ENCODE measurements at places on chromosomes 2 and 18. TPM values are rescaled to one million over a fixed set of nuclear protein-coding genes. Genes with fewer than 3 reads are reported as not detected.

ZNF804A gene
- not detected for total RNA-seq

SLC66A2 gene
- total RNA-seq = 18.6 TPM

MEMO1 gene
- total RNA-seq = 70.8 TPM

GKN1 gene
- 0.45 TPM for total RNA-seq

PRKAG3 gene
- total RNA-seq = not detected

FKBP7 gene
- 8.9 TPM for total RNA-seq

LONRF2 gene
- total RNA-seq = 3.0 TPM

ERICH2 gene
- total RNA-seq = not detected

SIX3 gene
- 1.6 TPM for total RNA-seq

SERPINB4 gene
- total RNA-seq = not detected

KANSL1L gene
- total RNA-seq = 0.62 TPM

SNED1 gene
- 0.33 TPM for total RNA-seq

MYO3B gene
- not detected for total RNA-seq

CLEC4F gene
- total RNA-seq = not detected

RUFY4 gene
- not detected for total RNA-seq

HOXD8 gene
- total RNA-seq = 5.1 TPM

PNO1 gene
- total RNA-seq = 59.4 TPM

PLGLB2 gene
- not detected for total RNA-seq

OTOF gene
- 0.08 TPM for total RNA-seq

OXER1 gene
- total RNA-seq = not detected

RASGRP3 gene
- 0.44 TPM for total RNA-seq

NMUR1 gene
- total RNA-seq = not detected

CDK15 gene
- not detected for total RNA-seq

MALL gene
- 131 TPM for total RNA-seq

EGR4 gene
- 0.43 TPM for total RNA-seq

ANKRD29 gene
- 16.7 TPM for total RNA-seq

OTOS gene
- total RNA-seq = not detected

TACR1 gene
- total RNA-seq = 0.05 TPM

SNTG2 gene
- not detected for total RNA-seq

CAPN14 gene
- total RNA-seq = not detected

SH2D6 gene
- 1.1 TPM for total RNA-seq

DTNA gene
- total RNA-seq = 0.14 TPM

ADD2 gene
- total RNA-seq = 22.3 TPM

ST8SIA5 gene
- total RNA-seq = not detected

DNAJB2 gene
- total RNA-seq = 44.4 TPM

RFX8 gene
- not detected for total RNA-seq

TRIB2 gene
- 0.65 TPM for total RNA-seq

PGAP1 gene
- 1.7 TPM for total RNA-seq

CABYR gene
- total RNA-seq = 22.8 TPM

TGFA gene
- 5.9 TPM for total RNA-seq

VIT gene
- not detected for total RNA-seq

STARD6 gene
- total RNA-seq = not detected

SLC39A6 gene
- total RNA-seq = 62.1 TPM

ANXA4 gene
- total RNA-seq = 336 TPM

OLA1 gene
- total RNA-seq = 118 TPM

RTP5 gene
- total RNA-seq = not detected

RGPD3 gene
- 0.20 TPM for total RNA-seq

APCDD1 gene
- not detected for total RNA-seq

CHAC2 gene
- 14.9 TPM for total RNA-seq

RGPD4 gene
- total RNA-seq = 0.11 TPM

SPR gene
- total RNA-seq = 83.9 TPM

NTSR2 gene
- not detected for total RNA-seq

CIB4 gene
- total RNA-seq = 0.44 TPM

DUSP2 gene
- total RNA-seq = 0.53 TPM

FOXD4L1 gene
- total RNA-seq = 0.37 TPM

MARCHF4 gene
- total RNA-seq = 35.6 TPM

UGT1A4 gene
- total RNA-seq = not detected

C2orf92 gene
- 1.0 TPM for total RNA-seq

AQP4 gene
- total RNA-seq = not detected

Data from A549 treated with ZK216348 at 1 μM for 4 hours (cell line).